ENCODE measurements at places on chromosomes 13 and 19. TPM values are rescaled to one million over a fixed set of nuclear protein-coding genes. Genes with fewer than 3 reads are reported as not detected.

The BEST2 gene
- 1.0 TPM for total RNA-seq

The CYP2A6 gene
- not detected for total RNA-seq

The SERP2 gene
- total RNA-seq: 16.7 TPM

The TMEM145 gene
- 3.1 TPM for total RNA-seq

The FFAR3 gene
- not detected for total RNA-seq

The ZNF112 gene
- 11.3 TPM for total RNA-seq

The TEX26 gene
- not detected for total RNA-seq

The CYP4F2 gene
- 1.2 TPM for total RNA-seq

The ITGBL1 gene
- not detected for total RNA-seq

The GRIN2D gene
- 2.8 TPM for total RNA-seq

The APOC1 gene
- 3.7 TPM for total RNA-seq

The FXYD1 gene
- total RNA-seq: 3.3 TPM

The C19orf85 gene
- total RNA-seq: not detected

The C2CD4C gene
- total RNA-seq: 1.9 TPM

The LILRA6 gene
- 0.31 TPM for total RNA-seq

The PRTN3 gene
- total RNA-seq: 0.31 TPM
